ENCODE measurements at places on chromosomes 1 and 21.

DNA sequence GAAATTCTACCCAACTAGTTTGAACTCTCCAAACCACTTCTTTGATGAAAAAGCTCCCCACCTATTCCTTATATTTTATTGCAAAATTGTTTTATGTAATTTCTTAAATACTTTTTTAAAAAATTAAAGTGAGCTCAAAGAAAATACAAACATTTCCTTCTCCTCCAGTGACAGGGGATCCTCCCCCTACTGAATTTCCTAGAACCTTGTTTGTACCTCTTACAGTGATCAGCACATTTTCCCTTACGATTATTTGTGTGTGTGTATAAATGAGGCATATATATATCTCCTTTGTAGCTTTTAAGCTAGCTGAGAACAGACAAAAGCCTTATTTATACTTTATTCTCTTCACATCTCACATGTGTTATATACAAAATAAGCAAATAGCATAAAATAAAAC, 44.4 kb downstream of the VAV3 start:
- no peak for DNase-seq

DNA sequence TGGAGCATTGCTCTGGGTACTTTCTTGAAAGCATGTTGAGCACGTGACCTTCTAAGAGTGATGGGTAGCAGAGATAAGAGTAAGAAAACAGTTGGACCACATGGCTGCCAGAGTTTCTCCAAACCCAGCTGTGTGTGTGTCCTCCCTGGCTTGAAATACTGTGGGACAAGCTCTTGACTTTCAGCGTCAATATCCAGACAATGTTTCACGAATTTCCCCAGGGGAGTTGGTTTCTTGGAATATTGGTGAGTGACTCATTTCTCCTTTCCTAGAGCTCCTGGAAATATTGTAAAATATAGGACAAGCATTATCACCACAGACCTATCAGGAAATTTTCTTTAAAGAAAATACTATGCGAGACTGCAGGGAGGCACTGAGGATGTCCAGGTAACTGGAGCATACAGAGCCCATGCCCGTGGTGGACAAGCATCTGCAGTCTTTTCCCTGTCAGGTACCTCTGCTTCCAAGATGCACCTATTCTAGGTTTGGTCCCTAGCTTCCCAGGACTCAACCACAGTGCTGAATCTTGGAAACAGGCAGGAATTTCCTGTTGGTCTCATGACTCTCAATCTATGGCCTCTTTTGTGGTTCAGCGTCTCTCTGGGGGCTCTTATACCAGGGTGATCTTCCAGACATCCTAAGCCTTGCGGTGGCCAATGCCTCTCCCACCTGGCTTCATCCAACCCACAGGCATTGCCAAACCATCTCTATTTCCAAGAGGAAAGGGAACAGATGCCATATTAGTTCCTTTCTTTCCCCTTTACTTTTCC, 67.4 kb downstream of the KCNJ6 start:
- DNase-seq = no peak

GRCh38 chr1:6069573-6069972, 23.9 kb downstream of the KCNAB2 start:
- no peak for DNase-seq

- no peak for DNase-seq
Measured at GRCh38 chr1:36912365-36912865, 121.9 kb downstream of the GRIK3 start.

GRCh38 chr1:162400790-162401355, 11.1 kb downstream of the SH2D1B start:
- DNase-seq = no peak

DNA sequence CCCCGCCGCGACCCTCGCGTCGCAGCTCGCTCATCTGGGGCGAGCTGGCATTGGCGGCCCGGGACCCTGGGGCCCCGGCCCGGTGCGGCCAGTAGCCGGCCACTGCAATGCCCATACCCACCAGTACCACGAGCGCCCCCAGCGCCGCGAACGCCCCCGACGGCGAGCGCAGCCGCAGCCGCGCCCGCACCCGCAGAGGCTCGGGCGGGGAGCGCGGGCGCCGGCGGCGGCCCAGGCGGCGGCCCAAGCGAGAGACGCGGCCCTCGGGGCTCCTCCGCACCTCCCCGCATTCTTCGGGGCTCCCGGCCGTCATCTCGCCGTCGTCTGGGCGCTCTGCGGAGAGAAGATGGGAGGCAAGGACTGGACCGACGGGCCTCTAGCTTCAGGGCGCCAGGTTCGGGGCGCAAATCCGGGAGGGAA, 2.2 kb downstream of the TMEM200B start:
- no peak for DNase-seq

GRCh38 chr1:6884652-6885153, 99.4 kb downstream of the CAMTA1 start:
- DNase-seq = no peak

DNA sequence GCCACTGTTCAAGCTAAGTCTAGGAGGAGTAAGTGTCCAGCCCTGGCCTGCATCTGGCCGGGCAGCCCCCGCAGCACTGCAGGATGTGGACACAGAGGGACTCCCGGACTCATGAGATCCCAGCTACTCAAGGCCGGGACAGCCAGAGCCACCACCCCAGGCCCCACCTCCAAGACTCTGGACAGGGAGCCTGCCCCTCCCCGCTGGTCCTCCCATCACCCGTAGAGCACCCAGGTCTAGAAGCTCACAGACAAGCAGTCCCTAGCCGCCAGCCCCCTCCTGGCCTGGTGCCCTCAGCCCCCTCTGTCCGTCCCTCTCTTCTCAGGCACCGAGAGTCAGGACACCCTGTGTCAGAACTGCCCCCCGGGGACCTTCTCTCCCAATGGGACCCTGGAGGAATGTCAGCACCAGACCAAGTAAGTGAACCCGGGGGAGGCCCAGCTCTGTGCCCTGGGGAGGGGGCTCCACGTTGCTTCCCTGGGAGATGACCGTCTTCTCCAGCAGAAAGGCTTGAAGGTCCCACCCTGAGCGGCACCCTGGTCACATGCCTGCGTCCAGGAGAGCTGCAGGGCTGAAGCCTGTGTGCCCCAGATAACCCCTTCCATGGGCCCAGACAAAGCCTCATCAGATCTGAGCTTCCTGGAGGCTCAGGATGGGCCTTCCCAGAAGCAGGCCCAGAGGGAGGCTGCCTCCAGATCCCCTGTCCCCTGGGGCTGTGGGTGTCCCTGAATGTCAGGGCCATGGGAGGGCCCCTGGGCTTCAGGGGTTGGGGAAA, 4.3 kb downstream of the TNFRSF14 start:
- DNase-seq = no peak

DNA sequence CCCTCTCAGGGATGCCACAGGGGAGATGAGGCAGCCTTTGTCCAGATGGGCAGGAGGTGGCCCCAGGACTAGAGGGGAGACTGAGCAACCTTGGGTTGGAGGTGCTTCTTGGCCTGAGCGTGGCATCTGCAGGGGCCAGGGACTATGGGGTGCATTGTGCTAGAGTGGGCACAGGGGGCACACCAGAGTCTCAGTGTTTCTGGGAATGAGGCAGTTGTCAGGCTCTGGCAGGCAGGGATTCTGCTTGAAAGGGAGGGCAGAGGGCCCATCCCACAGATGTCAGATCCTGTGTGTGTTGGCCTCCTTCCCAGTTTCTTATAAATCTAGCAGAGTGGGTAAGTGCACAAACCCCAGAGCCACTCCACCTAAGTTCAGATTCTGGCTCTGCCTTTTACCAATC, 13.7 kb downstream of the LGR6 start:
- DNase-seq = no peak
